Stimulated activated CD8-positive, alpha-beta memory T cell treated with anti-CD3 and anti-CD28 coated beads, Interleukin-12 subunit alpha, Interleukin-12 subunit beta, amount 100 ng/mL, for 4 hours (primary cell): ENCODE measurements at places on chromosomes 6 and 20.
A peak's percentile ranks its signal among the peaks of the same experiment; 100 is the strongest.

- no peak for DNase-seq
These were observed 252.3 kb downstream of the LY86 start for GRCh38 chr6:6840831-6841291.

DNA sequence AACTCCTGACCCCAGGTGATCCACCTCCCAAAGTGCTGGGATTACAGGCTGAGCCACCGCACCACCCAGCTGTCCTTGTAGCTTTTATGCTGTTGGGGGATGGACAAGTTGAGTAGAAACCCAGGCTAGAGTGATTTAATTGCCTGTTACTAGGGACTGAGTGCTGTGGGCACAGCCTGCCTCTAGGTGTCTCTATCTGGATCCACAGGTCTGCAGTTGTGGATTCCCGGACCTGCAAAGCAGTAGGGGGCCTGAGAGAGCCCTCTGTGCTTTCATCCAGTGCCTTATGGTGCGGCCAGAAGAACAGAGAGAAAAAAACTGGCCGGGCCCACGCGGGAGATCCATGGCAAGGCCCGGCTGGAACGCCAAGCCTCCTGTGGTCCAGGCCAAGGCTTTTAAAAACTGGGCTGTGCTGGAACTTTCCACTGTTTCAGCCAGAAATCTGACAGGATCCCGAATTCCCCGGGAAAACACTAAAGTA lies 5.2 kb downstream of the SIRPA start:
- no peak for DNase-seq

- DNase-seq = no peak
These were observed 2.6 kb upstream of the ZBP1 start for GRCh38 chr20:57622579-57623381.

- DNase-seq = no peak
These were observed 13.7 kb upstream of the STMND1 start for GRCh38 chr6:17088091-17088611.

DNA sequence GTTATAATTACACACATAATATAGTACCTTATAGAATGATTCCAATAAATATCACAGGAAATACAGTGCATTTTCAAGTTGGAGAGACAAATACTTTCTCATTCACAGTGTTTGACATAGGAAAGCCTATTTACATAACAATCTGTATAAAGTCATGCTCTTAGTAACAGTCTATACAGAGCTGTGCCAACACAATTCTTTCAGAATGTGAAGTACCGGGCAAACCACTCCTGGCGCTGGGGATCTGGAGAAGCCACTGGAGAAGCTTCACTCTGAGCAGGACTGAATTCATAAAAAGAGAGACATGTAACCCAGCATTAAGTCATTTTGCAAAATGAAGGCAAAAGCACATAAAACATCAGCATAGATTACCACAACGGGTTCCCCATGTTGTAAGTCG lies 24.9 kb upstream of the MCM9 start:
- no peak for DNase-seq

- DNase-seq = no peak
These were observed 32.2 kb downstream of the ATP9A start for GRCh38 chr20:51735728-51736600.

GRCh38 chr20:6008254-6008653 lies 45.6 kb downstream of the LRRN4 start:
- DNase-seq = no peak

DNA sequence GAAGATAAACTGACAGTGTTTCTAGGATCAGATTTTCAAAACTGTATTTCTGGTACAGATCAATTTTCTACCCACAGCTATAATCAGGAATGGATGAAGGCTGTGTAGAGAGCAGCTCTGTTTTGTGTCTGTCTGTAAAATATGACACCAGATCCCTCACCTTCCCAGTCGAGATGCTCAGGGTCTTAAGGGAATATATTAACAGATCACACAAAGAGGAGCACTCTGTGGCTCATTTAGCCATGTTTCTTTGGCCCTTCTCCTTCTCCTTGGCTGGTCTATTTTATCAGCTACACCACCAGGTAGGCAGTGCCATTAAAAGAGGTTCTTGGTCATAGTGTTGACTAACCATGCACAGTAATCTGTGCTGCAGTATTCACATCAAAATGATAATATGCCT lies 82.6 kb downstream of the PREP start:
- no peak for DNase-seq

- DNase-seq = no peak
These were observed 190.3 kb upstream of the SLC24A3 start for GRCh38 chr20:19022118-19022575.

- DNase-seq = no peak
These were observed 39.4 kb downstream of the BPIFB1 start for GRCh38 chr20:33322456-33322855.

DNA sequence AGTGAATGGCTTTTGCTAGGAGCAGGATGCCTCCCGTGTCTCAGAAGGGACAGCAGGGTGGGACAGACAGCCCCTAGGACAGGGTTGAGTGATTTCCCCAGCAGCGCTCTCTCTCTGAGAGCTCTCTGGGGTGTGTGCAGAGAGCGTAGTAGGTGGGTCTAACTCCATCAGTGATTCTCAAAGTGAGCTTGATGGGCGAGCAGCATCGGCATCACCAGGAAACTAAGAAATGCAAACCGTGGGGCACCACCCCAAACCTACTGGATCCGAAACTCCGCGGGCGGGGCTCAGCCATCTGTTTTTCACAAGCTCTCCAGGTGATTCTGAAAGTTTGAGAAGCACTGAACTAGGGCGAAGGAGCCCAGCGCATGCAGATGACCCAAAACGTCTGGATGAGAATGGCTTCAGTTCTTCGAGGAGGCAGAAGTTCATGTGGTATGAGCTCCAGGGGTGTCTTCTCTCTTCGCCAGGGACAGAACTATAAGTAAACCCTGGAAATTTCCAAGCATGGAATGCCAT lies 119.6 kb upstream of the RNF24 start:
- no peak for DNase-seq

DNA sequence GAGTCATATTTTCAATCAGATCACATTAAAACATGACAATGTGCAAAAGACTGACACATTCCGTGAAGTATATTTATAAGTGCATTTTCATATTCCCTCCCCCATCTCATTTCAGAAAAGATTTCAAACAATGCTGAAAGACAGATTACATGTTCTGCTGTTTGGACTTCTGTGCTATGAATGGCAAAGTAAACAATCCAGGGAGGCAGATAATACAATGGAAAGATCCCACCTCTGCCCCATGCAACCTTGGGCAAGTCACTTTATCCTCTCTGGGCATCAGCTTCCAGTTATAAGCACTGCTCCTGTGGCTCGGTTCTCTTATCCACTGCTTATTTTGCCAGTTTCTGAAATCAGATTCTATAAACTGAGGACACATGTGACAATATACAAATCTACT lies 110.2 kb downstream of the RCAN2 start:
- no peak for DNase-seq

DNA sequence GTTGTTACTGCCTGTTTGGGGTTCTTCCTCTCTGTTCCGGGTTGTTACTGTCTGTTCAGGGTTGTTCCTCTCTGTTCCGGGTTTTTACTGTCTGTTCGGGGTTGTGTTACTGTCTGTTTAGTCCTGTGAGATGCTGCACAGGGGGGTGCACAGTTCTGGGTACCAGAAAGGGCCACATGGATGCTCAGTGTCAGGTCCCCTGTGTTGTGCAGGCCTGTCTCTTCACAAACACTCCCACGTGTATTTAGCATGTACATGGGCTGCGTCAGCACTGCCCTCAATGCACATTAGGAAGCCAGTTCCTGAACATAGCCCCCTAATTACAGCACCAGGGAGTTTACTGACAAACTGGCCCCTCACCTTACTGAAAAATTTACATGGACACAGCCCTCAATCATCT lies 118.5 kb downstream of the DLL1 start:
- no peak for DNase-seq

DNA sequence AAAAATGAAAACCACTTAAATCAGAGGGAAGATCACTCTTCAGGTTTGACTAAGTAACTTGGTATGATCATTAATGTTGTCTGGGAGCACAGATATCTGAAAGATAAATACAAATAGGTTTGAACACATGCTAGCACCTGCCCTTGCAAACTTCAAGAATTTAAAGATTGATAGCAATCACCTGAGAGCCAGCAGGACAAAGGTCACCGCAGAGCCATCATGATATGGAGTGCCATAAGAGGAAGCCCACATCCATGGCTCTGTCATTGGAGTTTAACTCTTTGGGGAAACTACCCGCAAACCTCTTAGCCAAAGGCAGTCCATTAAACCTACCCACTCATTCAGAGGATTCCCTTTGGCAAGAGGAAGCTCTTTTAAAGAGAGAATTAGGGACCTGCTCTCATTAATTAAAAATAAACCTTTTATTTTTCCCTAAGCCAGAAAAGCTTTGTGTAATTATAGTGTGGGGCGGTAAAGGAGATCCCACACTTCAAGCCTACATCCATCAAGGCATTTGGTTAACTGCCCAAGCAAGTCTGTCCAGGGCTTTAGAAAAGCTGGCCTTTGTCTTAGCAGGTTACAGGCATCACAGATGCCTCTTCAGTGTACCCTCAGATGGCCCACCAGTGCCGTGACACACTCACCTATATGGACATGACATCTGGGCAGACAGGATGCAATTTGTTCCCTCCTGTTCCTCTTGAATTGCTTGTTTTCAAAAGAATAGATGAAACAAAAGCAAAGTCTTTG lies 73.0 kb downstream of the SASH1 start:
- DNase-seq = no peak

DNA sequence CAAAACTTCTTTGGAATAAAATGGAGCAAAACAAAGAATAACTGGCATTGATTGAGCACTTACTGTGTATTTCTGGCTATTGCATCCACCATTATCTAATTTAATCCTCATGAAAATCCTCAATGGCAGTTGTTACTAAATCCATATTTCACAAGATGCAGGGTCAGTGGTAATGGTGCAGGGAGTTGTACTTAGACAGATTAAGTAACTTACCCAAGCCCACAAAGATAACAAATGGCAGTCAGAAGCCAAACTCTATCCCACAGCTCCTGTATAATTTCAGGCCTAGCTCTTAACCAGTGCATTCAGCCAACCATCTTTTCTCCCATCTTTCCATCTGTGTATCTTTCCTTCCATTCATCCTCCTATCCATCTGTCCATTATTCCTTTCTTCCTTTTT lies 29.3 kb upstream of the SSTR4 start:
- no peak for DNase-seq

DNA sequence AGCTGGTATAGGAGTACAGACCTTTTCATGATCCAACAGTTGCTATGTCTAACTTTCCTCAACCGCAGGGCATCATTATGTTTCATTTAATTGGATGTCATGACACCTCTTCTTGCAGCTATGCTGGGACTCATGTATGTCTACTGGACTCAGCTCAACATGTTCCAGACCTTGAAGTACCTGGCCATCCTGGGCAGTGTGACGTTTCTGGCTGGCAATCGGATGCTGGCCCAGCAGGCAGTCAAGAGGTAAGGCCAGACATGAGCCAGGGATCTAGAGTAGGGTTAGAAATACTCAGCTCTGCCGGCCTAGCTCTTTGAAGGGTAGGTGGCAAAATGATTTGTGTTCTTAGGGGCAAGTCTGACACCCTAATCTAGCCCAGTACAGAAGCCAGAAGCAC lies 25.2 kb downstream of the GHRH start:
- no peak for DNase-seq

GRCh38 chr6:4693173-4693970 lies 82.8 kb upstream of the CDYL start:
- no peak for DNase-seq

- DNase-seq = no peak
These were observed 81.3 kb downstream of the MOXD1 start for GRCh38 chr6:132320007-132320406.

DNA sequence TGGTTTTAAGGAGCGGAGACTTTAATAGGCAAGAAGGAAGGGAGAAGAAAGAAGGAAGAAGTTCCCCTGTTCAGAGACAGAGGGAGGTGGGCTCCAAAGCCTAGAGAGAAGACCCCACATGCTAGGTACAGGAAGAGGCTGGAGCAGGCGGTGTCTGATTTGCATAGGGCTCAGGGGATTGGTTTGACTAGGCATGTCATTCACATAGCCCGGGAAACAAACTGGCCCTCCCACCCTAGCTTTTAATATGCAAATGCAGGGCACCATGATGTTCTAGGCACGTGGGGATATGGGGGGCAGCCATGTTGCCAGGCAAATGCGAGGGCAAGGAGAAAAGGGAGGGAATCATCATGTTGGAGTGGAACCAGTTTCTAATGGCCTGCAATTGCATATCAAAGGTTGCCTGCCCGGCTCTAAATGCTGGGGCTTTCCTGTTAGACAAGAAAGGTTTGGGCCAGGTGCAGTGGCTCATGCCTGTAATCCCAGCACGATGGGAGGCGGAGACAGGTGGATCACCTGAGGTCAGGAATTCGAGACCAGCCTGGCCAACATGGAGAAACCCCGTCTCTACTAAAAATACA lies 34.3 kb upstream of the AGPAT4 start:
- no peak for DNase-seq

DNA sequence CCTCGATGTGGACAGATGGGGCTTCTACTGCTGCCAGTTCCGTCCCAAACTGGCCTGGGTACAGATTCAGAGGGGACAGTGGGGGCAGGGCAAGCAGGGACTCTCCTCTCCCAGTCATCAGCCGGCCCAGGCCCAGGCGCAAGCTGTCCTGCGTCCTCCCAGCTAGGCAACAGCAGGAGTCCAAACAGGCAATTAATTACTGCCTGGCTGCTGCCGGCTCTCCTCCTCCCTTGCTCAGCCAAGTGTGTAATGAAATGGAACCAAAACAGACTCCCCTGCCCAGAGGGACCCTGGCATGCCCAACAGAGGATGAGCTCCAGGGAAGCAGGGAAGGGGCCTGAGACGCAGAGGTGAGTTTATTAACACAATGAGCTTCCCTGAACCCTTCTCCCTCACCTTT lies 17.8 kb upstream of the SLC32A1 start:
- DNase-seq = no peak

DNA sequence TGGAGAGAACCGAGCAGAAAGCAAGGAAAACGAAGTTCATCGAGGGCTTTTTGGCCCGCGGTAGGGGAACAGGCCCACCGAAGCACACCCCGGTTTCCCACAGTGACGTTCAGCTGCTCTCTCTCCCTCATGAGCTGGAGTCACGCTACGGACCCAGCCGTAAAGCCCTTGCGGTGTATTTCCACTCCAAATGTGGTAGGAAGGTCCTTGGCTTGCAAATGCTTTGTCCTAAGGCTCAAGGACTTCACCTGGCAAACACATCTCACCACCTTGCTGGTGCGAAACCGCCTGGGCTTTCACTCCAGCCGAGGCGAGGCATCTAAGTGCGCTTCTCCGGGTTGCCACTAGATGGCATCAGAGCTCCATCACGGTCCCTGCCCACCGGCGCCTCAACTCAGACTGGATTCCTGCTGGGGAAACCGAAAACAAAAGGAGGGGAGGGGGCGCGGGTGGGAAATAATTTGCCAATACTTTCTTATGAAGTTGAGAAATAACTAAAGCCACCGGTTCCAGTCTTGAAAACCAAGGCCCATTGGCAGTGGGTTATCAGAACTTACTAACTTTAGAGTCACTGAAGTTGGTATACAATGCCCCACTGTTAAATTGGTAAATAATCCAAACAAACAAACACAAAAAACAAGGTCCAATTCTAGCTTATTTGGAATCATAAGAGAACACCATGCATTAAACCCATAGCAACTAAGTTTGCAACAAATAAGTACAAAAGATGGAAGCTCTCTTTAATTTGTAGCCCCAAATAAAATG lies 13.4 kb upstream of the FOXC1 start:
- DNase-seq = peak; percentile 32

GRCh38 chr6:144307880-144308279 lies 22.7 kb downstream of the UTRN start:
- no peak for DNase-seq

- DNase-seq = no peak
These were observed 203.9 kb upstream of the RAB32 start for GRCh38 chr6:146339716-146340115.

- DNase-seq = no peak
These were observed 7.9 kb upstream of the SDCBP2 start for GRCh38 chr20:1336699-1337367.

- DNase-seq = no peak
These were observed 252.9 kb upstream of the AGPAT4 start for GRCh38 chr6:161526794-161527193.
